ENCODE measurements at places on chromosomes 1 and 21.
A peak's percentile ranks its signal among the peaks of the same experiment; 100 is the strongest.

DNA sequence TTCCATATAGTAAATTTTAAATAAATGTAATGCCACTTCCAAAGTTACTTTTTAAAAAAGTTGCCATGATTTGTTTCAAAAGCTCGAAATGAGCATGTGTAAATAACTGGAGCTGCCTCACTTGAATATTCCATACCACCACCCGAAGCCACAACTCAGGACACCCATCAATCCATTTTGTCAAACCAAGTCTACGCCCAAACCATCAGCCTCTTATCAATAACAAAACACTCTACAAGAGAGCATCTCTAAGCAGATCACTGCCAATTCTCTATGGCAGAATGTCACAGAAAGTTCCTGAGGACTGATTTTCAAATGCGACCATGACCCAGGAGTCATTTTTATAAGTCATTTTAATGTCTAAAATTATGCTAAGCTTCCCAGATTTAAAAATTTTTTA is 4.5 kb downstream of the HNRNPR start:
- no peak for DNase-seq

DNA sequence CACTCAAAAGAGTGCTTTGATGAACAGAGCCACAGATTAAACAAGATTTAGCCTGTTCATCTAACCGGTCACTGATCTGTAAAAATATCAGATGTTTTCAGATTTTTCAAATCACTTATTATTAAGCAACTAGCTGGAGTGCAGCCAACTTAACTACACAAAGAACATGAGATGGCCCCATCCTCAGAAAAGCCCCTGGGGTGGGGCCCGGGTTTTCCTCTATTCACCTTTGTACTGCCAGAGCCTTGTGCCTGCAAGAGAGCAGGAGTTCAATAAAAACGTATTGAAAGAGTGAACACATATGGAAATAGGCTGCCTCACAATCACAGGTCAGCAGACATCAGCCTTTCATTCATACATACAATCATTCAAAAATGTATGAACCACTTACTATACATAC is 516.1 kb downstream of the OMA1 start:
- DNase-seq = no peak

DNA sequence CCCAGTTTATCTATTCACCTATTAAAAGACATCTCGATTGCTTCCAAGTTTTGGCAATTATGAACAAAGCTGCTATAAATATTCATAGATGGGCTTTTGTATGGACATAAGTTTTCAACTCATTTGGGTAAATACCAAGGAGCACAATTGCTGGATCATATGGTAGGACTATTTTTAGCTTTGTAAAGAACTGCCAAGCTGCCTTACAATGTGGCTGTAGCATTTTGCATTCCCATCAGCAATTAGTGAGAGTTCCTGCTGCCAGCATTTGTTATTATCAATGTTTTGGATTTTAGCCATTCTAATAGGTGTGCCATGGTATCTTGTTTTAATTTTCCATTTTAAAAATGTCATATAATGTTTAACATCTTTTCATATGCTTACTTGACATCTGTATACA is 475.6 kb upstream of the NCAM2 start:
- no peak for DNase-seq

DNA sequence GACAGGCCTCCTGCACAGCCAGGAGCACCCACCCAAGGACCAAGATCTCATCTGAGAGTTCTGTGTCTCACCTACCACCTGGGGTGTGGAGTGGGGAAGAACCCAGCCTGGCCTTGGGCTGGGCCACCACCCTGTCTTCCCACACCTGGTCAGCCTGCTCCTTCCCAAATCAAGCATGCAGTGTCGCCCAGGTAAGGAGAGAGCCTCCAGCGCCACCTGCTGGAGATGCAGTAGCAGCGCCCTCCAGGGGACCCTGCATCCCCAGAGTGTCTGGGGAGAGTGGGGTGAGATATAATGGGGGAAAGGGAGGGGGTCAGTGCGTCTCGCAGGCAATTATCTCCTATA is 32.3 kb downstream of the KIAA2013 start:
- peak; percentile 53 for DNase-seq

DNA sequence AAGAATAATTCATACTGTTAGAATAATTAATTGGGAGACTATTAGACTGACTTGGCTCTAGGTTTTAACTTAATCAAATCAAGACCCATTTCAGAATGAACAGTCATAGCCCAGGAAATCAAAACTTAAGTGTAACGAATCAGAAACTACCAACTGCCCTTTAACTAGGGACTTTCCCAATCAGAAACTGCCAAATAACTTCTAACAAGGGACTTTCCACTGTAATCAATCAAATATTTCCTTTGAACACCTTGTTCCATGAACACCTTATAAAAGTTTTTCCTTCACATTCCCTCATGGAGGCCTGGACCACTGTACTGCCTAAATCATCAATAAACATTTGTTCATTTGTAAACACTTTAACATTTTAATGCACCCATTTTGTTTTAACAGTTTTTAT is 1054.7 kb upstream of the TMPRSS15 start:
- no peak for DNase-seq

DNA sequence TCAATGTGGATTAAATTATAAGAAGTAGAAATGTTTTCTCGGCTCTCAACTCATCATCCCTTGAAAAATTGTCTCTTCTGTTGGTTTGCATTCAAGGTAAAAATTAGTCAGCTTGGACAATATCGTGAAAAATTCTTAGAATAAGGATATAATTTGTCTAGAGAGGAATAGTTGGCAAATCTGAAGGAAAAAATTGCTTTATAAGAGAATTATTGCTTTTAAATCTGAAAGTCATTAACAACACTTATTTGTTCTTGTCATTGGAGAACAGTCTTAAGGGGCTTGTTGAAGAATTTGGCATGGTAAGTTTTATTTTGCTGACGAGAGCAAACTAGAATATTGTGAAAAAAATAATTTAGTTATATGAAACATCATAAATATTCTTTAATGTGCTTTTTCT is 26.4 kb downstream of the ANGPTL1 start:
- no peak for DNase-seq

DNA sequence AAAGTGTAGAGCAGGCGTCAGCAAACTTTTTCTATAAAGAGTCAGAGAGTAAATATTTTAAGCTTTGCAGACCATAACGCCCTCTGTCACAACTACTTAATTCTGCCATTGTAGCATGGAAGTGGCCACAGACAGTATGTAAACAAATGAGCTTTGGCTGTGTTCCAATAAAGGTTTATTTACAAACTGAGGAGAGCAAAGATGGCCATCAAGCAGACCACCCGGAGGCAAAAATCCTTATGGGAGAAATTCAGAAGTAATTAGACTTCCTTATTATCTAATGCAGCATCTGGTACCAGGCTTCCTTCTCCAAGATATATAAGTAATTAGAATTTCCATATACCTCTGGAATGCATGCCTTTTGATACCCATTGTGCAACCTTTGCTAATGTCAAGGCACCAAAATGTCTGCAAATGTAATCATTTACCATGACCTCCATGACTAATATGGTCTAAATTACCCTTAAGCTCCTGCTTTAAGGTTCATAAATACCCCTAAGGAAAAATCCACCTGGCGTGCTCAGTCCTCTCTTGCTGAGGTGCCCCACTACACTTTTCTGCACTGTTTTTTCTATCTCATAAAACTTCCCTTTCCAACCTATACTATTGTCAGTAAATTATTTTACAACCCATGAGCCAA is 377.8 kb downstream of the MATN1 start:
- DNase-seq = no peak

DNA sequence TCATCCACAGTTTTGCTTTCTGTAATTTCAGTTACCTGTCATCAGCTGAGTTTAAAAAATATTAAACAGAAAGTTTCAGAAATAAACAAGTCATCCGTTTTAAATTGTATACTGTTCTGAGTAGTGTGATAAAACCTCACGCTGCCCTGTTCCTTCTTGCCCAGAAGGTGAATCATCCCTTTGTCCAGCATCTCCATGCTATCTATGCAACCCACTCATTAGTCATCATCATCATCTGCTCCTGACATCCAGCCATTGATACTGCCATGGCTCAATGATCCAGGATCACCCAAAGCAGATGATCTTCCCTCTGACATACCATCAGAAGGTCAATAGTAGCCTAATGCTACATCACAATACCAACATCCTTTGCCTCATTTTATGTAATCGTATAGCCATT is 198.3 kb downstream of the SLC44A5 start:
- no peak for DNase-seq

DNA sequence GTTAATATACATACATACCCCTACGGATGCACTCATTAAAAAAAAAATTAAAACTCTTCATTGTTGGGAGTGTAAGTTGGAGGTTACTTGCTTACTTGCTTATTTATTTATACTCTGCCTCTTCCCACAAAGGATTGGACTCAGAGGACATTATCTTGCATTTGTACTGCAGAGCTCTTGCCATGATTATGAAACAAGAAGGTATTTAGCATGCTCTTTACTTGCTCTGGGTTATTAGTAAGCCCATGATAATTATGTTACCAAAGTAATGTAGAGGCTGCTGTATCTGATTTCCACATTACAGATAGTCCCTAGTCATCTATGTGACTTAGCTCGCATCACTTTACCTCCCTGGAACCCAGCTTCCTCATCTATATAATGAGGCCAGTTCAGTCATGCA is 355.1 kb upstream of the PTBP2 start:
- no peak for DNase-seq

GRCh38 chr21:30126576-30126975 is 40.0 kb downstream of the CLDN17 start:
- no peak for DNase-seq

DNA sequence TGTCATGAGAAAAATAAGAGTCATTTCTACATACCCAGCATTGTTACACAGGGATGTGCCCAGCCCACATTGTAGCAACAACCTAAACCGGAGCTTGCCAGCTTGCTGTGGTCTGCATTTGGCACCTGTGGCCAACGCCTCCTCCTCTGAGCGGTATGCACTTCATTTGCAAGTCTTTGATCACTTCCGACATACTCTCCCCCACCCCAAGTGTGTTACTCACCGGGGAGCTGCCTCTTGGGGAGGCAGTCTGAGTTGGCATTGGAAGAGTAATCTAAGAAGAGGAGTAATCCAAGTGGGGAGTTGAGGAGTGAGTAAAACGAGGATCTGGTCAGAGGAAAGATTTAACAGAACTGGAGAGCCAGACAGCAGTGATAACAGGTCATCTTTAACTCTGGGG is 3.8 kb downstream of the BCL9 start:
- DNase-seq = peak; percentile 37

GRCh38 chr1:224223819-224224714 is 41.0 kb downstream of the DEGS1 start:
- no peak for DNase-seq

DNA sequence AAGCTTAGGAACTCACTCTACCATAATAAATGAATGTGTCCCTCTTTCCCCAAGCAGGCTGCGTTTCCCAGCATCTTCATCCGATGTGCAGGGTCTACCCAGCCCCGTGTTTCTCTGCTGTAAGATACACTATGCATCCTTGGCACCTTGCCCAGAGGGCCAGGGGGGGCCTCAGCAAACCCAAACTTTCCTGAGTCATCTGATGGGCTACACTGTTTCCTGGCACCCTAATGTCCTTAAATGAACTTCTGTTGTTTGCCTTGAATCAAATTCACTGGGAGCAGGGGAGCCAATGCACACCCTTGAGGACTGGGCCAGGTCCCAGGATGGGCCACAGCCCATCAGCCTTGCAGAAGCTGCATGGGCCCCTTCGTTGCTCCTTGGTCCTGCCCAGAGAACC is 145.5 kb downstream of the IGSF21 start:
- no peak for DNase-seq

- no peak for DNase-seq
Measured at GRCh38 chr1:9402256-9402616, 109.5 kb downstream of the SPSB1 start.

DNA sequence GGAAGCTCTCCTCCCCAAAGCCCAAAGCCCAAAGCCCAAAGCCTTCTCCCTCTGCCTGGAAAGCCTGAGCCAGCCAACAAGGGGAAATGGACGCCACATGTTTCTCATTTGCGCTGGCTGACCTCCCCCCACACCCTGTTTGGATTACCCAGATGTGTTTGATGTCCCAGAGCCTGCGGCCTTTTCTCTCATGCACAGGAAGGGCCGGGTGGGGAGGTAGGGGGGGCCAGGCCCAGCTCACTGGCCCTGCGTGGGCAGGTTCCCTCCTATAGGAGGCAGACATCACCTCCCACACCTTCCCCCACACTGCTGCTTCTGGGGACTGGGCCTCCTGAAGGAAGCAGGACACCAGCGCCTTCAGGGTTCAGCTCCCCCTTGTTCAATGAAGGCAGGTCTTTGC is 116.3 kb downstream of the NAV1 start:
- DNase-seq = no peak

- no peak for DNase-seq
Measured at GRCh38 chr1:69570356-69570755, 2.6 kb downstream of the LRRC7 start.

- no peak for DNase-seq
Measured at GRCh38 chr1:101325144-101325543, 88.3 kb downstream of the S1PR1 start.

DNA sequence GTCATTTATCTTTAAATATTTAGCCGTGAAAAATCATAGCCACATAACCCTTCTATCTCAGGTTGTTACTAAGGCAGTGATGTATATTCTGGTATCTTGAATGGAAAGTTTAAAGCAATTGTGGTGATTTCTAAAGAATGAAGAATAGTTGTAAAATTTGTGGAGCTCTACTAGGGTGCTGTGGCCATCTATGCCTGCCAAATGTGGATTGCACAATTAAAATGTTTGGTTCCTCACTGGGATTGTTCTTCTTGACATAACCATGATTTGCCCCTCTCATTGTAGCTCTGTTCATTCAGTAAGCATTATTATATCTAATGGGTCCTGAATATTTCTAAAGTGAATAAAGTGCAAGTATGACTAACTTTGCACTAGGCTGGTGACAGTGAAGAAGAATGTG is 50.1 kb downstream of the AK4 start:
- no peak for DNase-seq

GRCh38 chr1:23960291-23961020 is 828 bp downstream of the PNRC2 start:
- DNase-seq = no peak

- no peak for DNase-seq
Measured at GRCh38 chr1:22955146-22955545, 17.5 kb downstream of the LACTBL1 start.

DNA sequence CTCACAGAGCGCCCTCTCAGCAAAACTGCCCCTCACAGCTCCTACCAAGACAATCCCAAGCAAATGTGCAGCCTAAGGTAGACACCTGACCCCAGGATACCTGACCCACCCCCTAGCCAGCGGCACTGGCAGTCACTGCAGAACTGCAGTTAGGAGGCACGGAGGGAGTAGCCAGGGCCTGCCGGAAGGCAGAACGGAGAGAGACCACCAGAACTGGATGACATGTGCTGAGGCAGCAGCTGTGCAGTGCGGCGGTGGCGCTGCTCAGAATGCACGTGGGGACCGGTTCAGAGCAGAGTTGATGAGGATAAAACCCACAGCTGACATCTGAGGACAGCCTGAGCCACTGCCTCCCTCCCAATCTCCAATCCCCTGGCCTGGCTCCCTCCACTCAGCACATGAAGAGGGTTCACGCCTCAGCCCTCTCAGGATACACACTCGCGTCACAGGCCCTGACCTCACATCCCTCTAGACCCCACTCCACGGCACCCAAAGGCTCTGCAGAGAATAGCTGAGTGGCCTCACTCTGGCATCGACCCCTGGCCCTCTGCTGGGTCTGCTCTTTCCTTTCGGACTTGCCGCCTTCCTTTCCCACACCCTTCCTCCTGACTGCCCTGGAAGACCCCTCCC is 29.6 kb downstream of the UBE2G2 start:
- no peak for DNase-seq
